ENCODE measurements at places on chromosomes 16 and 17.

DNA sequence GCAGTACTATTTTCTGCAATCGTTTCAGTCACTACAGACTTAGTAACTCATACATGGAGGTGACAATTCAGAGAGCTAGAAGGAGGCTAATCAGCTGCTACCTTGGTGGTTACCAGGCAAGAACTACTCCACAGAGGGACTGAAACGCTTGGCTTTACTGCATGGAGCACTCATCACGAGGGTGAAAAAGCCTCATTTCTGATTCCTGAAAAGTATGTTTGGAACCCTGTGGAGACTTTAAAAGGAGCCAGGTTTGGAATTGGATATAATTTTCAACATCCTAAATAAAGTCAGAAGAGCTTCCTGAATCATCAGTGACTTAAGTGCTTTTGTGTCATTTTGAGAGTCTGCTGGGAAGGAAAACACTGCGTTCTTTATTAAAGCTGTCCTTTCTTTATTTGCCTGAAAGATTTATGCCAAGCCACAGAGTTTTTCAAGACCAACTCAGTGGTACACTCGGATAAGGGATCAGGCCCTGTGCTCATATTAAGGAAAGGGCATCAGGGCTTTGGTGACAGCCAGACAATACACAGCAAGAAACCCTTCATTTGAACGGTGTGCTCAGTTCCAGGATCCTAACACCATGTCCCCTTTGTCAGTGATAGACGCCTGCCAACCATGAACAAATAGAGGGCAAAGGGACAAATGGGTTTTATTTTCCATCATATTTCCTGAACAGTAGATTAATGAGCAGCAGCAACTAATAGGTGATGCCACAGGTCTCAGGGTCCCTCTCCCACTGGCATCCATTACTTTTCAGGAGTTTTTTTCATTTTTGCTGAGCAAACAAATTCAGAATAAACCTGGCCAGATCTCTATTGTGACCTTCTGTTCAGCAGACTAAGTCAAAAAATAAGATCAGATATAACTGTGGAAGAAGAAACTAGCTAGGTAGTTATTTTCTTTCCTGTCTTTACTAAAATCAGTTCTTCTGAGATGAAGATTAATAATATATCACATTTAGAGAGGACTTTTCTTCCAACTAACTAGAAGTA lies 80.5 kb upstream of the CLEC18B start:
- no peak for DNase-seq

GRCh38 chr17:29146369-29146972 lies 33.7 kb downstream of the MYO18A start:
- no peak for DNase-seq

DNA sequence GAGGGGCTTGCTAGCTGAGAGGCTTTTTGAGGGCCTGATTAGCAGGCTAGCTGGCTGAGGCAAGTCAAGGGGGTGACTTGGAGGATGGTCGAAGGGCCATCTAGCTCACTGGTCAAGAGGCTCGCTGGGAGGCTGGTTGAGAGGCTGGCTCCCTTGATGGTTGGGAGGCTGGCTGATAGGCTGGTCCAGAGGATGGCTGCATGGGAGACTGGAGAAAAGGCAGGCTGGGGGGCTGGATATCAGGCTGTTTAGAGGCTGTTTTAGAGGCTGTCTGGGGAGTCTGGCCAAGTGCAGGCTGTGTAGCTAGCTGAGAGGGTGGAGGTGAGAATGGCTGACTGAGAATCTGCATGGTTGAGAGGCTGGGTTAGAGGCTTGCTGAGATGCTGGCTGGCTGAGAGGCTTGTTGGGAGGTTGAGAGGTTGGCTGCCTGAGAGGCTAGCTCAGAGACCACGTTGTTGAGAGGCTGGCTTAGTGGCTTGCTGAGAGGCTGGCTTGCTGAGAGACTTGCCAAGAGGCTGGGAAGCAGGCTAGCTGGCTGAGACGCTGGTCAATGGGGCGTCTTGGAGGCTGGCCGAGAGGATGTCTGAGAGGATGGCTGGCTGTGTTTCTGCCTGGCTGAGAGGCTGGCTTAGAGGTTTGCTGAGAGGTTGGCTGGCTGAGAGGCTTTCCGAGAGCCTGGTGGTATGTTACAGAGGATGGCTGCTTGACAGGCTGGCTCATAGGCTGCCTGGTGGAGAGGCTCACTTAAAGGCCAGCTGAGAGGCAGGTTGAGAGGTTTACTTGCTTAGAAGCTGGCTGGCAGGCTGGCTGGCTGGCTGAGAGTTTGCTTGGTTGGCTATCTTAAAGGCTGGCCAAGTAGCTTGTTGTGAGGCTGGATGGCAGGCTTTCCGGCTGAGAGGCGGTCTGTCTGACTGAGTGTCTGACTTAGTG lies 36.6 kb upstream of the ACSM2B start:
- no peak for DNase-seq

DNA sequence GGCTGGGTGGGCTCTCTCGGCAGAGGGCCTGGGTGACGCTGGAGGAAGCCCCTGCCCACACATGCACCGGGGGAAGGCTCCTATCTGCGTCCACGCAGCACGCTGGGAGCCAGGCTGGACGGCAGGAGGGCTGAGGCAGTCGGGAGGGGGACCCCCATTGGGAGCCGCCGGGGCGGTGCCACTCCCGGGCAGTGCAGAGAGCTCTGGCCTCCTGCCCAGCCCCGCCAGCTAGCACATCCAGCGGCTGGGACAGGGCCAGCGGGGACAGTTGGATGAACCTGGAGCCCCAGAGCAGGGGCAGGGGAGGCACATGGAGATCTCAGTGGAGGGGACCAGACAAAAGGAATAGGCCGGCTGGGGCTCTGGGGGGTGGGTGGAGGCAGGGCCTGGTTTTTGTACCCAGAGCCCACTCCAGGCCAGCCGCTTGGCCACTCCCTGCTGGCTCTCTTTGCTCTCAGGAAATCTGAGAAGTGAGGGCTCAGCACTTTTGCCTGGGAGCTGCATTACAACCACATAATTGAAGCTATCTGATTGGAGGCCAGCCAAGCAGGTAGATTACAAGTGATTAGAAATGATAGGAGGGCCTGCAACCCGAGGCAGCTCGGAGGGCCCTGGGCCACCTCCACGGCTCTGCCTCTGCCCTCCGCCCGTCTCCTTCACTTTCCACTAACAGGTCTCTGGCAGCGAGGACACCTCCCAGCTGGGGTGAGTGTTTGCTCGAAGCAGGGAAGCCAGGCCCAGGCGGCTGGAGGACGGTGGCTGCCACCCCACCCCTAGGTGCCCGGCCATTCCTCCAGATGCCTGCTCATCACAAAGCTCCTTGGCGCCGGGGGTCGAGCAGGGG lies 40.1 kb downstream of the ENGASE start:
- DNase-seq = no peak

GRCh38 chr16:77974883-77975282 lies 47.5 kb upstream of the CLEC3A start:
- no peak for DNase-seq

- DNase-seq = no peak
Measured at GRCh38 chr17:82804442-82805191, 35.2 kb downstream of the ZNF750 start.

DNA sequence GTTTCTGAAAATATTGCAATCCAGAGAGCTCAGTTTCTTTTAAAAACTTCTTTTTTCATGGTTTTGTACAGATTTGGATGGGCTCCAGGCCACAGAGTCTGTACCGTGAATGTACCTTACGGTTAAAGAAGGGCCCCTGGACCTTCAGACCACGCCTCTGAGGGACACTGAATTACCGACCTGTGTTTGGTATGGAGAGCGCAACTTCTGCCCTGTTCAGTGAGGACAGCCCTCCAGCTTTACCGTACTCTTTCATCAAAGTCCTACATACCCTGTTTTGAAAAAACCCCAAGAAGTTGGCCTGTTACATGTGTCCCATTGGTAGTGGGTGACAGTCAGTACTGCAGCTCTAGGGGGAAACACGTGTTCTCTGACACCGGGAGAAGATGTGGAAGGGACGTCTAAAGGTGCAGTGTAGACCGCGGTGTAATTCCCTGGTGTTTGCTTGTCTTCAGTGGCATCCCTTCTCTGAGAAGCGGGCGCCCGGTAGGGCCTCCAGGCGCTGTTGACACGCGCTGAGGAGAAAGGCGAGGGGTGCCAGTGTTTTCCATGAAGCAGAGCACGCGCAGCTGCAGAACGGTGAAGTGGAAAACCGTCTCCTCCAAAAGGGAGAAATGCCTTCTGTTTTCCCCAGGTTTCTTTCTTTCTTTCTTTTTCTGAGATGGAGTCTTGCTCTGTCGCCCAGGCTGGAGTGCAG lies 6.2 kb downstream of the PGS1 start:
- no peak for DNase-seq

- no peak for DNase-seq
Measured at GRCh38 chr16:76777721-76778465, 413.1 kb upstream of the MON1B start.

- peak; percentile 40 for DNase-seq
Measured at GRCh38 chr16:10971560-10971961, 27.2 kb downstream of the CLEC16A start.

- DNase-seq = no peak
Measured at GRCh38 chr17:68133346-68134045, 98.0 kb downstream of the KPNA2 start.

DNA sequence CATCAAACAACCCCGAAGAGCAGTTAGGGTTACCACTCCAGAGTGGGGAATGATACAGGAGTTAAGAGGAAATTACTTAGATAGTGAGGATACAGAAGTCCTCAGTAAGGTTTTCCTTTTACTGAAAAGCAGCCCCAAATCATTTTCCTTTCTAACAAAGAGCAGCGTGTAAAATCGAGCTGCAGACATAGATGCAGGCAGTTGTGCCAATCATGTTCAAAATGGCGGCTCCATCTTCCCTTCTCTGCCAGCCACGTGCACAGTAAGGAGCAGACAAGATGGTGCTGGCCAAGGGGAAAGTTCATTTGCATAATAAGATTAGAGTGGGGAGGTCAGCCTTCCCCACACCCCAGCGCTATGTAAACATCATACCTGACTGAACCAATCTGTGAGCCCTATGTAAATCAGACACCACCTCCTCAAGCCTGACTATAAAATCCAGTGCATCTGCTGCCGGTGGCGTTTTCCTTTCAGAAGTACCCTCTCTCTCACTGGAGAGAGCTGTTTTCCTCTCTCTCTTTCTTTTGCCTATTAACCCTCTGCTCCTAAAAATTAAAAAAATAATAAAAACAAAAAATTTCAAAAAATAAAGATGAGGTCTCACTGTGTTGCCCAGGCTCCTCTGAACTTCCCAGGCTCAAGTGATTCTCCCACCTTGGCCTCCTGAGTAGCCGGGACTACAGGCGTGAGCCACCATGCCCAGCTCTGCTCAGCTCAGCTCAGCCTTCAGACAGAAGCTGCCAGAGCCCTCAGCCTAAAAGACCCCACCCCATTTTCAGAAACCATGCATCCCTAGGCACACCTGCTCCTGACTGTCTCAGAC lies 2.6 kb upstream of the SRL start:
- peak; percentile 59 for DNase-seq

GRCh38 chr16:88780142-88781062 lies 4.6 kb downstream of the PIEZO1 start:
- DNase-seq = no peak
